NCI-H774 (cell line): ENCODE measurements at places on chromosomes 16 and 17.

GRCh38 chr16:89343501-89344457 lies 126.3 kb downstream of the ZNF778 start:
- DNase-seq = no peak

DNA sequence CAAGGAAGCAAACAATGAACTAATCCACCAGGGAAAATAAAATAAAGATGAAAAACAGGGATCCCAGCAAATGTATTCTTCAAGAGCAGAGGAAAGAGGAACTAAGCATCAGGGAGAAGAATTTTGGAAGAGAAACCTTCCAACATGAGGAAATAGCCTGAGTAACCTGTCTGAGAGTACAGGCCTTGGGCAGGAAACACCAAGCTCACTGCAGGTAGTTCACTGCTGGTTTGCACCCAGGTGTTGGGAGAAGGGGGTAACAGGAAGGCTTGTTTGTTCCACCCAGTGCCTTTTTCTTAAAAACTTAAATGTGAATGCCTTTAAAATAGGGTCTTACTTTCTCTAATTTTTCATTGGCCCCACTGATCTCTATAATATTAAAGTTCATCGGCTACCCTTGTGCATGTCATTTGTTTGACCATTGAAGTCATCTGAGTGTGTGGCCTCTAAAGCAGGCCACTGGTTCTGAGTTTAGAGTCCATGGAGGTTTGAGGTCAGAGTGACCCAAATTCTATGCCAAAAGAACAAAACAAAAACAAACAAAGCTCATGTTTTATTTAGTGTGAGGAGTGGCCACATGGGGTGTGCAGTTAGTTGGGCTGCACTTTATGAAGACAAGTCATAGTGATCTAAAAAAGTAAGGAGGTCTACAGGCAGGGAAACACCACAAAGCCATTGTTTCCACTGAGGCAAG lies 62.9 kb upstream of the COX10 start:
- DNase-seq = no peak

DNA sequence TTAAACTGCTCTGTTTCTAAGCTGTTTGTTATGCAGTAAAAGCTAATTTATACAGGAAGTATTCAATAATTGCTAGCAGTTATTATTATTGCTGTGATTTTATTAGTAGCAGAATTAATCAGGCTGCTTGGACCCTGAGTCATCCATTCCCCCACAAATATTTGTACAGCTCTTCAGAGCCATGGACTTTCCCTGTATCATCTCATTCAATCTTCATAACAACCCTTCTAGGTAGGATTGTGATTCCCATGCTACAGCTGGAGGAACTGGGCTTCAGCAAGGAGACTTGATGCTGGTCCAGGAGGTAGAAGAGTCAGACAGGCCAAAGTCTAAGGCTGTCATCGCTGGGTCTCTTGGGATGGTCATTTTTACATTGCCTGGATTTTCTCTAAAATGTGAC lies 208.3 kb downstream of the C16orf95 start:
- no peak for DNase-seq

DNA sequence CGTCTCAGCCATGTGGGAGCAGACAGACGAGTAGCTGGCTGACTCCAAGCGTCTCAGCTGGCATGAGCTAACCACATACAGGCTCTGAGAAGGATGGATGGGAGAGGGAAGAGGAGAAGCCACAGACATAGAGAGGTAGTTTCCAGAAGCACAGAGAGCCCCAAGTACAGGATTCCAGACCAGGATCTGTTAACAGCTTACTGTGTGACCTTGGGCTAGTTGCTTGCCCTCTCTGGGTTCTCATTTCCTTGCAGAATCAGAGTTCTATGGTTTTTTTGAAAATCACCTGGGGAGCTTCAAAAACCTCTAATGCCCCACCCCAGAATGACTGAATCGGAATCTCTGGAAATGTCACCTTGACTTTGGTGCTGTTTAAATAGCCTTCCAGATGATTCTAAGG lies 60.2 kb downstream of the ABCC6 start:
- no peak for DNase-seq

- DNase-seq = peak; percentile 62
These were observed 3.7 kb downstream of the TMC8 start for GRCh38 chr17:78133971-78134898.

GRCh38 chr17:2695961-2696760 lies 15.4 kb downstream of the CLUH start:
- no peak for DNase-seq

GRCh38 chr17:7318121-7318860 lies 3.1 kb upstream of the GPS2 start:
- no peak for DNase-seq

GRCh38 chr16:30757316-30757715 lies 4.5 kb downstream of the CFAP119 start:
- DNase-seq = no peak

- no peak for DNase-seq
These were observed 44.8 kb downstream of the PIMREG start for GRCh38 chr17:6489016-6489550.

- DNase-seq = no peak
These were observed 587 bp downstream of the MMP2 start for GRCh38 chr16:55479430-55480140.

GRCh38 chr16:48963901-48964615 lies 317.6 kb downstream of the CBLN1 start:
- DNase-seq = no peak

DNA sequence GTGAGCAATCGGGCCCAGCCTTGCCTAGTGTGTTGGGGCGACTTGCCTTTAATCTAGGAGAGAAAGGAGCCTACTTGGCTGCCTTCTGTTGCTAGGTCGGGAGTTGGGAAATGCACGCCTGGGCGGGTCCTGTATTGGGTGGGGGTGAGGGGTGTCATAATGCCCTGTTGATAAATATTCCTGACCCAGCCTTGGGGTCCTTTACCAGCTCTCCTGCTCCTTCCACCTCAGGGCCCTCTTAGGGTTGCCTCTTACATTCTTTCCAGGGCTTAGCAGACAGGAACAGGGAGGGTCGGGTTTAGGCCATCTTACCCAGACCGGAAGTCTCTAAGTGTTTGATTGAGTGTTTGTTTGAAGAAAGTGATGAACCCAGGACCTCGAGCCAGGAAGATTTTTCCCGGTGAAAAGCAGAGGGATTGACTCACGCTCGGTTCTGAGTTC lies 112.9 kb downstream of the SEC14L1 start:
- DNase-seq = no peak

DNA sequence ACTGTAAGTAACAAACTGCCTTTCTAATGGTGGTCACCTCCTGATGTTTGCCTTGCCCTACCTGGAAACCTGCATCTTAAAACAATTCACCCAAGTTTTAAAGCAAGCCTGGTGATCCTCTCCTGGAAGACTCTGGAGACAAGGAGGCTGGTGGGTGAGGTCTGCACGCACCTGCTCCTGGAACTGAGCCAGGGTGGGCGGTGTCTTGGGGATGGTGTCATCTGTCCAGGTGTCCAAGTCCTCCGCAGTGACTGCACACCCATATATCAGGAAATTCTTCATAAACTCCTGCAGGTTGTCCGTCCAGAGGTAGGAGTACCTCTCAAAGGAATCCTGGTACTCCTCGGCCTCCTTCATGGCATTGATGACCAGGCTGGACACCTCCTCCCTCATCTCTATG lies 44.9 kb downstream of the DNAH17 start:
- DNase-seq = no peak

DNA sequence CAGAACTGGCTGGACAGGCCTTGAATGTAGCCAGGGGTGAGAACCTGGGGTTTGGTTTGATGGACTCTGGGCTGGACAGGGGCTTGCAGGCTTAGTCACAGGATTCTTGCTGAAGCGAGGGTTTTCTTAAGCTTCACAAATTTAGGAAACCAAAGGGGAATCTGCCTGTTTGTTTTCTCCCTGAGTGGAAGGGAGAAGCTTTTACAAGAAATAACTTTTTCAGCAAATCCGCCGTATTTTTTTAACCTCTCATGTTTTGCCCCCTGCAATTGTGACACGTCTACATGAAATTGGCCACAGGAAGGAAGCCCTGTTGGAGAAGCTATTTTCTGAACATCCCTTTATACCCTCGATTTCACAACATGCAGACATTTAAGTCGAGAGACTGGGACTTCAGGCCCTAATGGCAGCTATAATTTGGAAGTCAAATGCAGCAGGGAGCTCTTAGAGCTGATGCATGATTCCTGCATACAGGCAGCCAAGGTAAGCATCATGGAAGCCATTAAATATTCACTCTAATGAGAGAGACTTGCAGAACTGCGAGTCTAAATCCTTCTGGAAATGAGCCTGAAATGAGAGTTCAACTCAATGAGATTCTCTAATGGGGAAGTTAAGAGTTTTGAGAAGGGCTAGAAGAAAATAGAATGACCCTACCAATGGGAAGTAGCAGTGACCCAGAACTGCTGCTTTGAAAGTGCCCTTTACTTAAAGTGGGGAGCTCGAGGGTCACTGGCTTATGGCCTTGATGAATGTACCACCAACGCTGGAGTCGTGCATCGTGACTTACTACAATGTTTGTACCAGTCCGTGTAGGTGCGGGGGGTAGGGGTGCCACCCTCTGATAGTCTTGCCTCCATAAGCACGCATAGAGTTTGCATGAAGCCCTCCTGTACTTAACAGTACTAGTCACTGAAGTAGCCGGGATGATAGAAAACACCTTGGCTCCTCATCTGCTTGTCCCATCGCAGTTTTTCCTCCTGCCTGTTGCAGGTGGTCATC lies 45.1 kb upstream of the IRF8 start:
- DNase-seq = no peak

DNA sequence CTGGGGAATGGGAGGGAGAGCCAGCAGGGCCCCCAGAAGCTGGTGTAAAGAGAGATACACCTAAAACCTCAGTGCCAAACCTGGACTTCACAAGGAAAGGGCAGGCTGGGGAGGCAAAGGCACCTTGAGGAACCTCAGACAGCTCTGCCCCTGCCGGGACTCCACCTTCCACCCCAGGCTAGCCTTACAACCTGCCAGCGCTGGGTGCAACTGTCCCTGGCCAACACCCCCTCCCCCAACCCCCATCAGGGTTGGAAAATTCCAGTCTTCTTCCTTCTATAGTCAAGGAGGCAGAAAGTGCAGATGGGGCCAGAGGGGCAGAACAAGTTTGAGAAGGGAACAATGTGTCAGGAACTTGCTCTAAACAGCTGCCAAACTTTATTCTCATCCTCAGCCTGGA lies 2.2 kb downstream of the YBX2 start:
- no peak for DNase-seq

- DNase-seq = no peak
These were observed 66.7 kb upstream of the DHX40 start for GRCh38 chr17:59498530-59499307.

DNA sequence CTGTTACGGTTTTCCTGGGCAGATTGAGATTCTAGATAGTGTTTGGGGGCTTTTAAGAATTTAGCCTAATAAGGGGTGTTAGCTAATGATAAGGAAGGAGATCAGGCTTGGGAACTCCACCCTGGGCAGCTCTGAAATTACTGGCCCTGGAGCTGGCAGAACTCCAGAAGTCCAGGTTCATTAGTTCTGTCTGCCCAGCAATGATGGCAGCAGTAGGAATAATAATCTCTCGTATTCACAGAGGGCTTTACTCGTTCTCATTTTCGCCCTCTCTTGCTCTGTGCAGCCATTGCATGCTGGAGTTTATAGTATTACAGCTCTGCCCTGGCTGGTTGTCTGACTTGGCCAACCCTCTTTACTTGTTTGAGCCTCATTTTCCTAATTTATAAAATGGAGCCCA lies 216.0 kb downstream of the HAPSTR1 start:
- DNase-seq = no peak

- DNase-seq = no peak
These were observed 48.6 kb downstream of the GAS7 start for GRCh38 chr17:10149573-10150399.

DNA sequence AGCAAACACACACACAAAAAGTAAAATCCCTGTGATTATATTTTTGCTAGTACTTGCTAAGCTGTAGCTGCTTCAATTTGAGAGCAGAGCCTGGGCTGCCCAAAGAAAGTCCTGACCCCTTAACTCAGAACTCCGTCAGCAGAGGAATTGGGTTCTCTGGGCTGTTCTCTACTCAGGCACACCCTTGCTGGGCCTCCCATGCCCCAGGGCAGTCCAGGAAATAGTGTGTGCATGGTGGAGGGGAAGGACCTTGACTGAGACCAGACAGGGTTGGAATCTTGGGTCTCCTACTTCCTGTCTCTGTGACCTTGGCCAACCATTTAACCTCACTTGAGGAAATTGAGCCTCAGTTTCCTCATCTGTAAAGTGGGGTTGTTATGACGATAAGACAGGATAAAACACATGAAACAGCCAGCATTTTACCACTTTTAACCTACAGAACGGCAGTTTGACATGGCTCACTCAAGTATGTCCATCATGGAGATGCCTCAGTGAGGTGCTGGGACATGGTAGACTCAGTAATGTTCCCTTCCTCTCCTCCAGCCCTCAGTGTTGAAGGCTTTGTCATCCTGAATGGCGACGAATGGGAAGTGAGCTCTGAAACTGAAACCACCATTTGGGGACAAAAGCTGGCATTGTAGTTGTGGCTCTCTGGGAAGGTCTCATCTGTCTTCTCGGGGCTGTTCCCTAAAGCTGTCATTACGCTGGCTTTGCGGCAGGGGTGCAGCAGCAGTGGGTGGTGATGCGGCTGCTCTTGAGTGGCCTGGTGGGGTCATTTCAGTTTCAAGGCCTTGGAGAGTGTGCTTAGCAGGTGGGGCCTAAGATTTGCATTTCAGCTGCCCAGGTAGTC lies 74.9 kb downstream of the CMIP start:
- DNase-seq = no peak

GRCh38 chr16:54437401-54437800 lies 150.8 kb upstream of the IRX3 start:
- DNase-seq = no peak

GRCh38 chr17:19275457-19276127 lies 38.4 kb downstream of the EPN2 start:
- DNase-seq = no peak

DNA sequence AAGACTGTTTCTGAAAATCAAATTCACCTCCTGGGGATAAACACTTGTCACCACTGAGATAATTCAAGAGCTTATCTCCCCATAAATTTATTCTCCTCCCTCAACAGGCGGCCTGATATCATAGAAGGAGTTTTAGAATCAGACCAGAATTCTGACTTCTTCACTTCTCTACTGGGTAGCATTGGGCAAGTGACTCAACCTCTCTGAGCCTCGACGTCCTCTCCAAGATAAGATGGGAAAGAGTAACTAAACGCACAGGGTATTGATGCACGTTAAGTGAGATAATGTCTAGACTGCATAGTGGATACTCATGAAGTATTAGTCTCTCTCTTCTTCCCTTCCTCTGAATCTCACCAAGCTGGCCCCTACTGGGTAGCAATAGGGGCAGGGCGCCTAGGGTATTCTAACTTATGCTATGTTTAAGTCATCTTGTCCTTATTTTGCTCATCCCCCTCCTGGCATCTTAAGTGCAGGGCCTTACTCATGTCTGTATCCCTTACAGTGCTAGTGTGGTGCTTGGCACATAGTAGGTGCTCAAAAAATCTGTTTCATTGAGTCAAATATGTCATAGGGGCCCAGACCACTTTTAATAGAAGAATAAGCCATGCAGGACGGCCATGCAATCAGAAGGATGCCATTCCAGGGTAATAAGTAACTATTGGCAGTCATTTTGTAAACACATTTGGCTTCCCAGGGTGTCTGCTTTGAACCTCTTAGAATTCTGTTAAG lies 476.4 kb upstream of the CCL2 start:
- no peak for DNase-seq

- no peak for DNase-seq
These were observed 21.0 kb upstream of the NOMO2 start for GRCh38 chr16:18582902-18583301.

- DNase-seq = no peak
These were observed 32.8 kb downstream of the TANC2 start for GRCh38 chr17:62998665-62999393.
